ENCODE measurements at places on chromosomes 1 and 21. TPM values are rescaled to one million over a fixed set of nuclear protein-coding genes. Genes with fewer than 3 reads are reported as not detected.

The LCE2A gene
- total RNA-seq: not detected

- no peak for DNase-seq
Measured at GRCh38 chr1:231021540-231022031, 18.5 kb downstream of the FAM89A start.

DNA sequence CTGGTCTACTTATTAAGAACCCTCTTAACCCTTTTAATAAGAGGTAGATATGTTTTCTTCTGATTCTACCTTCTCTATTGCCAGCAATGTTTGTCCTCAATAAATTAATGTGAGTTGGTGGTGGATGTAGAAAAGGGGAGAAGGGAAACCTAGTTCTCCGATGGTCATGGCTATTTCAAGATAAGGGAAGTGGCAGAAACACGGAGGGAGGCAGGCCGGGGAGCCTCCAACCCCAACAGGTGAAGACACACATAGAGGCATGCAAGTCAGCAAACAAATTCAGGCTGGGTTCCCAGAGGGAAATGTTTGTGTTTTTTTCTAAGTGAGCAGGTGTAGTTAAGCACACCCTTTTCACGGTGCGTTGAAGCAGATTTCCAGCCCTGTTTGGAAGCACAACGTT lies 31.0 kb upstream of the CLDN14 start:
- no peak for DNase-seq

The SLC44A5 gene
- not detected for total RNA-seq

DNA sequence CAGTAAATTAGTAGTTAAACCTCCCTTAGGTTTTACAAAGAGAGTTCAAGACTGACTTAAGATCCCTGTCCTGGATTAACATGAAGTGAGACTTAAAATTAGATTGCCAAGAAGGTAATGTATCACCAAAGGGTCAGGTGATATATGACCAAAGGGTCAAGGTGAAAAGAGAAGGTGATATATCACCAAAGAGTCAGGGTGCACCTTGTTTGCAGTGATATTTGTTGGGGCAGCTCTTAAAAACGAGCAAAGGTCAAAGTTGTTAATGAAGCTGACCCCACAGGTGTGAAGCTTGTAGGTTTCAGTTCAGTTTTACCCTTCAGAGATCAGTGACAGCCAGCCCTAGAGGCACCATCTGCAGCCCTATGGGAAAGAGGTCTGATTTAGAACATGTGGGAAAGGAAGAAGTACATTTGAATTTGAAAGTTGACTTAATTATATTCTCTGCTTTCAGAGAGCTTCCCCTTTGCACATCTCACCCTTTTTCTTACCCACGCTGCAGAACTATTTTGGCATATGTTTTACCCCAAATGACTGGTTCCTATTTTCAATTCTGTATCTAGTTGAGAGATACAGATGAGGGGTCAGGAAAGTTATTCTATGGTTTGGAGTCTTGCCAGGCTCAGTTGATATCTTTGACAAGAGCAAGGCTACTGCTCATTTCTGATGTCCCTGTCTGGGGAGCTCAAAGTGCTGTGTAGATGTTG lies 170.8 kb downstream of the S1PR1 start:
- no peak for DNase-seq

DNA sequence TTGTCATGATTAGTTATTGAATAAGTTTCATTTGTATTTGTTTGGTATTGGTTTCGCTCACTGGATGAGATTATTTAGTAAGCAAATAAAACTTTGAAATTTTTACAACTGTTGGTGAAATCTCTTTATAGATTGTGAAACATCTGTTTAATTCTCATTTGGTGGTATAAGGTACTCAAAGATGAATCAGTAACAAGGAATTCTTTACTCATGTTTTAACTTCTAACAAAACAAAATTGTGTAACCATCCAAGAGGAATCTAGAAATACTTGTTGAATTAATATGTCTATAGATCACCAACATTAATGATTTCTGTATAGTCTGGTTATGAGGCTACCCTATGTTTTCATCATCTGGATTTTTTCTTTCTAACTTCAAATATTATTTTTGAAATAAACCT lies 62.8 kb upstream of the USP25 start:
- no peak for DNase-seq

The SZT2 gene
- 4.4 TPM for total RNA-seq

GRCh38 chr1:29966526-29967045 lies 730.3 kb downstream of the PTPRU start:
- DNase-seq: no peak

- DNase-seq: no peak
Measured at GRCh38 chr1:98294127-98294526, 367.4 kb upstream of the SNX7 start.

The SPAG17 gene
- total RNA-seq: 11.2 TPM

The VCAM1 gene
- total RNA-seq: not detected

GRCh38 chr1:6399294-6399693 lies 5.7 kb upstream of the ACOT7 start:
- DNase-seq: no peak

DNA sequence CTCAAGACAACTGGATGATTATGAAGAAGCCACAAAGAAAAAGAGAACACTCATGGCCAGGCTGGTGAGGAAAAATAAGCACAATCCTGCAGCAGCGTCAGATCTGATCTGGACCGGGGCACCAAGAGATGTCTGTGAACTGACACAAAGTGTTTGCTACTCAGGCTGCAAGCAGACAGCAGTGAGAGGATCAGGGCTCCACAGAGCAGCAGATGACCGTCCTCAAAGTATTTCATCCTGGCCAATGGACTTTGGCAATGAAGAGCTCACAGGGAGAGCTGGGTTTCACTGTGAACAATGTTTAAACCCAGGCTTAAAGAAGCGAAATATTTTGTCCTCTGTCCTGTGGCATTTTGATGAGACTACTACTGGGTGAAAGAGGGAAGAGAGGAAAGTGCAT lies 299.2 kb downstream of the GPATCH2 start:
- DNase-seq: no peak

DNA sequence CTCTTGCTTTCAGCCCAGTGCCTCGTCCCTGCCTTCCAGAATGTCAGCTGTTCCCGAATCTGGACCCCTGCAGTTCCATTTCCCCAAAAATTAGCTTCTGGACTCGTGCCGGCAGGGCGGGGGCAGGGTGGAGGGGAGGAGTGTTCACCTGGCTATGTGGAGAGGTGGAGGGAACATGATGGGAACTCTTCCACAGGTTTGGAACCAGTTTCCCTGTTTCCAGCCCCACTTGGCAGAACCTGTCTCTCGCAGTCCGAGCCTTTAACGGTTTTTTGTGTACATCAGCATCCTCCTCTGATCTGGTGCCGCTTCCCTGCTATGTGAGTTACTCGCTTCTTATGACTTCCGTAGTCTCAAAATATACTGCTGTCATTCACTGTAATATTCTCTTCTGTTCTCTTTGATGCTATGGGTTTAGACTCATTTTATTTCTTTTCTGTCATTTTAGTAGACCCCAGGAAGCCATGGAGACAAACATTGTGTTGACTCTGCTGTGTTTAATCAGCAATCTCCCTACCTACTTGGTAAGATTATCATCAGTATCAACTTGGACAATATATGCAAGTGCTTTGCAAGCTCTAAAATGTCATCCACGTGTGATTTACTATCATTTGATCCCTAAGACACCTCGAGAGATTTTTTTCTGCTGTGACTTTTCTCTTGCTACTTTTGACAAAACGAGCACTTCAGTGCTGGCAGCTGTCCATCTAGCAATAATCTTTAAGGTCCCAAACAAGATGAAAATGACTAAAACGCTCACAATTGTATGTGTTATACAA lies 33.3 kb upstream of the HNRNPU start:
- peak; percentile 62 for DNase-seq

GRCh38 chr1:90356991-90357390 lies 360.1 kb downstream of the BARHL2 start:
- no peak for DNase-seq

Data from G401 (cell line).